ENCODE measurements at places on chromosomes 3 and 15.

DNA sequence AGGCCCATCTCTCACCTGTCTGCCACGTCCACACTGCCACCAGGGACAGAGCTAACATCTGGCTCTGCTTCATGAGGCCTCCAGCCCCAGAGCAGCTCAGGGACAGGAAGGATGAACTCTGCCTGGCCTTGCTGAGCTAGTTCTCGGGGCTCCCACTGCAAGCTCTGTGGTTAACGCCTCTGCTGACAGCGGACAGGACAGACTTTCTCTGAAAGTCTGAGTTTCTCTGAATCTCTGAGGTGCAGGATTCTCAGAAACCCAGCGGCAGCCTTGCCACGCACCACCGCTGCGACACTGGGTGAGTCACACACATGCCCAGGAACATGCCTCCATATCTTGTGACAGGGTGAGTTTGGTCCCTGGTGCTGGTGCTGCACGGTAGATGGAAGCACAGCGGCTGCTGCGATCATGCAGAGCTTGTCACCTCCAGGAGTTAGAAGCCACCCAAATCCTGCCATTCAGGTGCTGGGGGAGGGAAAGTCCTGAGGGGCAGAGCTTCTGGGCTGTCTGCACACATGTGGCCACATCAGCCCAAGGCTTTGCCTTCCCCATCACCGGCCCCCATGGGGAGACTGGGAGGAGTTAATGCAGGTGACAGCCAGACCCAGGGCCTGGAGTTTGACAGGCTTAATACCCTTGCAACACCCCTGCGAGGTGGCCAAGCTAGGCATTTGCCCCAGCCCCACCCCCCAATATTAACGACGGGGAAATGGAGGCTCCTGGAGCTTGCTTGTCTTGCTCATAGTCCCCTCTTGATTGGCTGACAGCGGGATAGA, 267.0 kb downstream of the PLCL2 start:
- DNase-seq = no peak

GRCh38 chr15:51094606-51095569, at the start of gene TNFAIP8L3:
TNFAIP8L3 (minus strand) TSS chr15:51094906; CDS start chr15:51094595, 311 bp downstream.
- no peak for DNase-seq

GRCh38 chr3:56988458-56989168, 71.9 kb upstream of the SPATA12 start:
- peak; percentile 16 for DNase-seq

DNA sequence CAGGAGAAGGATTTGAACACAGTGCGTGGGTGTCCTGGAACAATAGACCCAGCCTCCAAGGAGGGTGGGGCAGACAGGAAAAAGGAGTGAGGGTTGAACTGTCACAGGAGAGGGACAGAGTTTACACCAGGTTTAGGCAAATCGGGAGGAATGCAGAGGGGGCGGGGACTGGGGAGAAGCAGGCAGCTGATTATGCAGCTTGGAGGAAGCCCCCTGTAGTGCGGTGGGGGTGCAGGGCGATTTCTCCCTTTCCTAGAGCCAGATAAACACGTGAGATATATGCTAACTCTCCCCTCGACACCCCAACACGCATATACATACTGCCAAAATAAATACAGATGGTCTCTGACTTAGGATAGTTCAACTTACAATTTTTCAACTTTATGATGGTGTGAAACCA, 108.6 kb upstream of the PRR20G start:
- no peak for DNase-seq

DNA sequence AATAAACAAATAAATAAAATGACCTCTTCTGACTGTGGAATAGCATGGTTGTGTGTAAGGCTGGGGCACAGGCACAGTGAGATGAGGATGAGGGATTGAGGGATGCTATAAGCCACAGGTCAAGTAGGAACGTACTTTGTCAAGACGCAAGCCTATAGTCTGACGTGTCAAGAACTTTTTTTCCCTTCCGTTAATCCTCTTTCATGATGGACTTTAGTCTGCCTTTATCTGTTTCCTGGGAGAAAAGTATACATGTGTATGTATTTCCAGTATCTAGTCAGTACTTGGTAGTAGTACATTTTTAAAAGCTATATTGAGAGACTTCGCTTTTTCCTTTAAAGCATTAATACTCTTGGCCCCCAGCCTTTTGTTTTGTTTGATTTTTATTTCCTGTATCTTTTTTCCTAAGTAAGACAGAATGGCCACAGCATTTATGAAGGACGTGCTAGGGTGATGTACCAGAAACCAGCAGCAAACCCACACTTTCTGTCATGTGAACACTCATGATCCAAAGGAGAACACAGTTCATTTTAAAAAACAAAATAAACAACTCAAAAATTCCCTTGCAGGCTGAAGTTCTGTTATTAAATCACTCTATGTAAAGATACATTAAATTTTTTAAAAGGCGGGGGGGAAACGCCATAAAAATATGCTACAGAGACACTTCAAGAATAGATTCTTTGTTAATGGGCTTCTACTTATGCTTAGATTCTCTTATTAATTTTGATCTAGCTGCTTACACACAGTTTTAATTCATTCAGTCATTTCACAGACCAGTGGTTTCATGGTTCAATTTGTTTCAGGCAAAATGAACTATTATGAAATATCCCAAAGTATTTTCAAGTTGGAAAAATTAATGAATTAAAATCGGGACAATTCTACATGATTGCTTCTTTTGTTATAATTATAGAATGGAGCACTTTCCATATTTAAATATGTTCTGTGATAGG, 114.7 kb downstream of the SNRK start:
- DNase-seq = no peak

DNA sequence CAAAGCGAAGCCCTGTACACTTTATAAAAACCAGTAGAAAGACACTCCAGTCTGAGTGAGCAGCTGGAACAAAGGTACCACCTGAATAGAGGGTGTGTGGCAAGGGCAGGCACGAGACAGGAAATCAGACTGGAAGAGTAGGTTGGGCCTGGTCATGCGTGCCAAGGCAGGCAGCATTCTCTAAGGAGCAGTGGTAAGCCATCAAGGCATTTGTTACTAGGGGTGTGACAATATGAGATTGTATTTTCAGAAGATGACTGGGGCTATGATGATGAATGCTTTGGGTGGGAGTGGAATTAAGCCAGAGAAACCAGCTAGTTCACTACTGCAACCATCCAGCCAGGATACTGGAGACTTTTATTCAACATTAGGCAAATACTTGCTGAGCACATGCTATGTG, 5.0 kb downstream of the JMJD7 start:
- DNase-seq = peak; percentile 10

GRCh38 chr3:15500107-15500724, 21.3 kb downstream of the COLQ start:
- no peak for DNase-seq

- no peak for DNase-seq
Observed at GRCh38 chr3:134798681-134799311, 3.7 kb downstream of the EPHB1 start.

GRCh38 chr3:133956982-133957381, 61.3 kb upstream of the RAB6B start:
- DNase-seq = no peak

DNA sequence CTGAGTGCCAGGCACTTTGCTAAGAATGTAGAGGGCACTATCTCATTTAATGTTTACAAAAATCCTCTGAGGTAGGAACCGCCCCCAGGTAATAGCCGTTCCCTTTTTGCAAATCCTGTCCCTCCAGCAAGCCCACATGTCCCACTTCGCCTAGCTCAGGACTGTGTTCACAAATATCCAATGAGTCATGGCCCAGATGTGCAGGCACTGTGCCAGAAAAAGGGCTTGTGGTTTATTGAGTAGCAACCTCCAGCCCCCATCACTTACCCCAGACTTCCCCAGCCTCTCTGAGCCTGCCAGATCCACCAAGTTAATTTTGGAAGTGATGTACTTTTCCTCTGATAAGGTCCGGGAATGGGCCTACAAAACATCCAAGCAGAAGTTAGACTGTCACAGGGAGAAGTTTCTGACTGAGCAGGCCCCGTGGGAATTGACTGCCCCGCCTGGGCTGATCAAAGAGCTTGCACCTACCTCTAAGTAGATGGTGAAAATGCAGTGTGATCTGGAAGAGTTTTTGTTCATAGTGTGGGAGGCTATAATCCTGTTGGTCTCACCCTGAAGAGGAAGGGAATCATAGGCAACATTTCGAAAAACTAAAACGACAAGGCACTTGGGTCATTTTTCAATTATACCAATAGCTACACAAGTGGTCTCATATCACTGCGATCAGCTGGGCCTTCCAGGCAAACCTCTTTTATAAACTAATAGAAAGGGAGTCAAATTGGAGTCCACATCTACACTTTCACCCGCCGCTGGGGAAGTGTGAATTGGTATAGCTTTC, 15.7 kb downstream of the KIF9 start:
- no peak for DNase-seq

DNA sequence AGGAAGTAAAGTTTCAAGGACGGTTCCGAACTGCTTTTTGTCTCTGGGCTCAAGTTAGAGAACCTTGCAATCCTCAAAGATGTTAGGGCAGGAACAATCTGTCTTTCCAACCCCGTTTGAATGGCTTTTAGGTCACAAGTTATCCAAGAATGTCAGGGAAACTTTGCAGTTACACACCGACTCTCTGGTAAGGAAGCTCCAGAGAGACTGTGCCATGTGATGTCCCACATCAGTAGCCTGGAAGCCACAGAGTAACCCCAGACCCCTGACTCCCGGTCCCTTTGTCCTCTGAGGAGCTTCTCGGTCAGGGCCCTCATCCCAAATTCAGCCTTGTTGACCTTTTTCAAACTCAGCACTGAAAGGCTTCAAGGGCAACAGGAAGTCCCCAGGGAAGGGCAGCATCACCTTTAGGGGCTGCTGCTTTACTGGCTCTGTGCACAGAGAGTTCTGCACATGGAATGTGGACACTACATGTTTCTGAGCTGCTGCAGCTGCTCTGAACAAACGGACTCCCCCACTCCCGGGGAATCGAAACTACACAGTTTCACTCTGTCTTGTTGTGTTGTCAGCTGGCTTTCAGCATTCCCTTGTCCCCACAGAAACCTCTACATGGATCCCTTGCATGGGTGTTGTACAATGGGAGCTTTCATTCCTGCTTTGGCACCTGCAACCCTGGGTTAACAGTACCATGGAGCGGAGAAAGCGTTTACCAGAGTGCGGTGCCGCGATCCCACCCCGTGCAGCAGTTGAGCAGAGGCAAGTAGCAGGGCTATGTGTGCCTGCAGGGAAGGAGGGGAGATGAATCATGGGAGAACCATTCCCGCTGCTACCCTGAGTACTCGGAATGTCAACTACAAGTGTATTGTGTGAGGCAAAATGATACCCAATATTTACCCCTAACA, 408.2 kb upstream of the THBS1 start:
- DNase-seq = no peak

- DNase-seq = no peak
Observed at GRCh38 chr3:138230525-138230924, 43.4 kb downstream of the ARMC8 start.

DNA sequence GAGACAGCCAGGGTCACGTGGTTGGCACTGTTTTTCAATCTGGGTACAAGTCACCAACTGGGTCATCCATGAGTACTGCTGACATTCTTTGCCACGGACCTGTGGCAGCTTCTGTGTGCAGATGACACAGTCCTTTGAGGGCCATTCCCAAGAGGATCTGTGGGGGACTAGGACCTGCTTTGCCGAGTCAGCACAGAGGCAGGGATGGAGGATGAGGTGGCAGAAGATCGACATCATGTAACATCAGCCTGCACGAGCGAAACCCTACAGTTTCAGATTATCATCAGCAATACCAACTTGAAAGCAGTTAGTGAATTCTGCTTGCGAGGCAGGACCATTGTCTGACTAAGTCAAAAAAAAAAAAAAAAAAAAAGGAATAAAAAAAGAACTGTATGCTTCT, 227.7 kb downstream of the FOXP1 start:
- no peak for DNase-seq

GRCh38 chr3:100104442-100104798, 9.9 kb downstream of the FILIP1L start:
- no peak for DNase-seq

GRCh38 chr15:38666865-38667510, 102.4 kb upstream of the RASGRP1 start:
- no peak for DNase-seq

DNA sequence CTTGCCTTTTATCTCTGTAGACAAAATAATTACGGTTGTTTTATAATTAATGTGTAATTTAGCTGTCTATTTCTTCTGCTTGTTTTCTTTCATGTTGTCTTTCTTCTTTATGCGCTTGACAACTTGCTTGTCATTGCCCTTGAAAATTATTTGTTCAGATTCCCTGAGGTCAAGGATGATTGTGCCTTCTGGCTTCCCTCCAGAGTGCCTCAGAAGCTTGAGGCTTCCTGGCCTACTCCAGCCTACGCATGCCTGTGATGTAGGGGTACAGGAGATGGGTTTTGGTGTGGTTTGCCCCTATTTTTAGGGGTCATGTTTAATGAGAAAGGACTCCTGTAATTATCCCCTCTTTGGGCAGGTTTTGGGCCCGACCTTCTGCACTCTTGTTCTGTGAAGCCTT, 231.5 kb downstream of the SV2B start:
- no peak for DNase-seq

DNA sequence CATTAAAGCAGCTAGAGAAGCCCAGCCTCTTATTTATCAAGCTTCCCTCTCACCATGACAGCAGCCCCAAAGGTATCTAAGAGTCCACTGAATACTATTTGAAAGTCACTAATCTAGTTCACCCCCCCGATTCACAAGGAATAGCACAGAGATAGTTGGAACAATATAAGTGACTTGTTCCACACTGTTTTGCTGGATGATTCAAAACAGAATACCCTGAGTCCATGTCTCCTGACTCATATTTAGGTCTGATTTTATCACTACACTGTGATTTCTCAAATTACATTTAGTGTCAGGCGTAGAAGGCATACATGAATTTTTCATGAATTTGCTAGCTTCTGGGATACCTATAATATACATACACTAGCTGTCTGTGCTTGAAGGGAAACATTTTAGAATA, 18.7 kb upstream of the EOGT start:
- DNase-seq = no peak

DNA sequence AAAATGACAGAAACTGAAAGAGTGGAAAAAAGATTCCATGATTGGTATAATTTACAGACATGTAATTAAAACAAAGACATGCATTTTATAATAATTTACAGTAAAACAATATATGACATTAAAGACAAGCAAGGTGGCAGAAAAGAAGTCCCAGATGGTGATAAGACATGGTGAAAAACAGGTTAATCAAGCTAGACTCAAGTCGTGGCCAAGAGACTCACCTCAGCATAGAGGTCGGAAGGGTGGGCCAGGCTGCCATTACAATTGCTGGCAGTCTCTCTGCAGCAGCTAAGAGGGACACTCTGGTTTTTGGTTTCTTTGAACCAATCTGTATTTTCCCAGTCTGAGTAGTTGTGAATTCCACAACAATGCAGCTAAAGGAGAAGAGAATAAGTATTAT, 18.4 kb downstream of the TSPAN3 start:
- DNase-seq = no peak

GRCh38 chr3:171881251-171881650, 38.1 kb downstream of the TMEM212 start:
- no peak for DNase-seq

DNA sequence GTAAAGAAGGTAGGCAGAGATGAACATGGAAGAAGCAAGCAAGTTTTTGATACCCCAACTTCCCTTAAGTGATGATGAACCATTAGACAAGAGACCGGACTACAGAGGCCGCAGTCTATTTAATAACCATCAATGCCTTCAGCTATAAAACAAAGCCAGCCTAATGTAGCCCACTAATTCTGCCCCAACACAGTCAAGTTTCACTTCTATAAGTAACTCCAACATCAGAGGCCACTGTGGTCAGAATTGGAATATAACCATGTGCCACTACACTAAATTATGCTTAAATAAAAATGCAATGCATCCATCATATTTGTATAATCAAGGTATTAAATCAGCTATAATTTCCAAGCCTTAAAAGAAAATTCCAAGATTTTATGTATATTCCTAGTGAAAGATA, 234.7 kb downstream of the FOXP1 start:
- no peak for DNase-seq

- no peak for DNase-seq
Observed at GRCh38 chr15:85692321-85692720, 102.4 kb downstream of the KLHL25 start.
